ENCODE measurements at places on chromosomes 3 and 15. TPM values are rescaled to one million over a fixed set of nuclear protein-coding genes. Genes with fewer than 3 reads are reported as not detected.

Gene PCLAF
- 1.3 TPM for total RNA-seq

Gene DUOXA1
- 29.6 TPM for total RNA-seq

Gene KPNA4
- total RNA-seq: 37.9 TPM

Gene CATSPER2
- 3.5 TPM for total RNA-seq

Gene IQCF2
- total RNA-seq: not detected

Gene PLCB2
- 11.7 TPM for total RNA-seq

Gene C3orf22
- not detected for total RNA-seq

Gene SLC2A2
- not detected for total RNA-seq

Gene ADAMTS17
- 9.3 TPM for total RNA-seq

Gene ADGRG7
- not detected for total RNA-seq

Gene TM4SF18
- total RNA-seq: 2.0 TPM

Gene RLBP1
- not detected for total RNA-seq

Gene ANKRD34C
- total RNA-seq: not detected

Gene RTF1
- 39.3 TPM for total RNA-seq

Gene TMF1
- total RNA-seq: 33.6 TPM

Data from stomach (tissue), 19 donors.